ENCODE measurements at places on chromosomes 11 and 22.

- DNase-seq = no peak
Measured at GRCh38 chr11:117771197-117771596, 25.8 kb downstream of the DSCAML1 start.

DNA sequence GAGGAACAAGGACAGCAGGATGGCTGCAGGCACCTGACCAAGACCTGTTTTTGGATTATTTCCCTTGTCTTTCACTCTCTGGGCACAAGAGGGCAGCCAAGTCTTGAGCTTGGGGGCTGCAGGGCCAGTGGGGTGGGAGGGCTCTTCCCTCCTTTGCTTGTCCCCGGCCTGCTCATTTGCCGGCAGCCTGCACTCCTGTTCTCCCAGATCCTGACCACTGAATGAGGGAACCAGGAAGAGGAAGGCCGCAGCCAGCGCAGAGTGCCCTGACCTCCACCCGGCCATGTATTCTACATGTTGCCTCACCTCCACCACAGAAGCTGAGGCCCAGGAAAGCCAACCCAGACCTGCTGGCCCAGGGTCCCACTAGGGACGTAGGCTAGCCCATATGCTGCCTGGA, 15.5 kb upstream of the NNMT start:
- peak; percentile 81 for DNase-seq

GRCh38 chr22:47337161-47337621, 574.7 kb downstream of the TBC1D22A start:
- DNase-seq = peak; percentile 64

GRCh38 chr11:34613015-34613414, 7.9 kb upstream of the EHF start:
- no peak for DNase-seq

DNA sequence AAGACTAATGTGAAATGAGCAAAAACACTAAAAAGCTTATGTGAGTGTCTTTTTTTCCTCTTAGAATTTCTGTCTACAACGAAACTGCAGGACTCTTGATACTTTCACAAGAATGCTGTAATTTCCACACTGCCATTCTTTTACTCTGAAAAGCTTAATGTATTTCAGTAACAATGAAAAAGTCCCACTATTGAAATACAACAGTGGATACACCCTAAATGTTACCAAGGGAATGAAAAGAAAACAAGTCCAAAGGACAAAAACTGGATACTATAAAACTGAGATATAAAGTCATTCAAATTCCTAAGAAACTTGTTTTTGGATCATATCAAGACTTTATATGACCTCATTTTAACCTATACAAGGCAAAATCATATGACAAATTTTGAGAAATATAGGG, 77.4 kb downstream of the SOX6 start:
- no peak for DNase-seq

DNA sequence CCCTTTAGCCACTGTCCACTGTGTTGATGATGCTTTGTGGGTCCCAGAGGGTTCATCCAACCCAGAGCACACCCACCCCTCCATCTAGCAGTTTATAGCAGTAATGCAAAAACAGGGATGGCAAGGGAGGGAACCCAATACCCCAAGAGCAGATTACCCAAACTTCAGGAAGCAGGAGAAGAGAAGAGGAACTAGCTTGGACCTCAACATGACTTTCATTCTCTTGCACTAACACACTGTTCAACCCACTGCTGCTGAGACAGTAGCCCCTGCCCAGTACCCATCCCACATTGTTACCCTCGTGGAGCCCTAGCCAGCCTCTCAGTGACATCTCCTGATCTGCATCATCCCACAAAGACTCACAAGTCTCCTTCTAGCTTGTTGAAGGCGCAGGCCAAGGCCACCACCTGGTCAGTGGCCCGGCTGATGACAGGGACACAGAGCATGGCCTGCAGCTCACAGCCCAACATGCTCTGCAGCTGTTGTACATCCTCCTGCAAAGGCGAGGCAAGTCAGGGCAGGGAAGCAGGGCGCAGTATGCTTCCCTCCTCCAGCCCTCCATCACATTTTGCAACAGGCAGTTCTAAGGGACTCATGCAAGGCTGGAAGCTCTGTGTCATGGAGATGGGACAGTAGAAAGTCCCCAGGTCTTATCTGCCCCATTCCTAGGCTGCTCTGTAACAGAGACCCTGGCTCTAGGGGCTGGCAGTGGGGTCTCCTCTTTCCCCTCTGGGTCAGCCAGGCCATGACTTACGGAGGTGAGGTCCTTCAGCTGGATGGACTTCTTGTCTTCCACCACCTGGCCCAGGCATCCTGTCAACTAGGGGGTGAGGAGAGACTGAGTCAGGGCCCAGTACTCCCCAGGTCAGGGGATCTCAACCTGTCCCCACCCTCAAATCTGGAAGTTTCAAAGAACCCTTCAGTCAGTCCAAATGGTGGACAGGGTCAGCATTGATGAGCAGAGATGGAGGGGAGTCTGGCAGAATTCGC, 85.5 kb downstream of the PDE2A start:
- no peak for DNase-seq

DNA sequence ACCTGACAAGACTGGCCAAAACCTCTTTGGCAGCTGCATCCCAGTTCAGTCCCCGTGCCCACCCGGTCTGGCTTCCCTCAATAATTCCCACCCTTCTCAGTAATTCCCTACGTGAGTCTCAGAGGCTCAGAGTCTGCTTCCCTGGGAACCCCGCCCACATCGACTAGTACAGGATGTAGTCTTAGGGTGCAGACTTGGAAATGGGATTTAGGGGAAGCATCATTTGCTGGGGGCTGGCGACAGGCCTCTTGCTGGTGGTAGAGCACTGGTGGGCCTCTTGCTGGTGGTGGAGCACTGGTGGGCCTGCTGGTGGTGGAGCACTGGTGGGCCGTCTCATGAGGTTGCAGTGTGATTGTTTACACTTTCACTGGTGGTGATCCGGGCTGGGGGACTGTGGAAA, 199.5 kb upstream of the B3GAT1 start:
- DNase-seq = no peak

- DNase-seq = no peak
Measured at GRCh38 chr11:96189351-96189750, 153.6 kb downstream of the MAML2 start.

- peak; percentile 66 for DNase-seq
Measured at GRCh38 chr11:100855466-100856067, 168.5 kb downstream of the ARHGAP42 start.

- no peak for DNase-seq
Measured at GRCh38 chr11:120773501-120774031, 250.3 kb upstream of the TBCEL start.

GRCh38 chr11:129323896-129324502, 51.6 kb upstream of the BARX2 start:
- no peak for DNase-seq

- DNase-seq = no peak
Measured at GRCh38 chr11:83008581-83008923, 63.1 kb downstream of the RAB30 start.

DNA sequence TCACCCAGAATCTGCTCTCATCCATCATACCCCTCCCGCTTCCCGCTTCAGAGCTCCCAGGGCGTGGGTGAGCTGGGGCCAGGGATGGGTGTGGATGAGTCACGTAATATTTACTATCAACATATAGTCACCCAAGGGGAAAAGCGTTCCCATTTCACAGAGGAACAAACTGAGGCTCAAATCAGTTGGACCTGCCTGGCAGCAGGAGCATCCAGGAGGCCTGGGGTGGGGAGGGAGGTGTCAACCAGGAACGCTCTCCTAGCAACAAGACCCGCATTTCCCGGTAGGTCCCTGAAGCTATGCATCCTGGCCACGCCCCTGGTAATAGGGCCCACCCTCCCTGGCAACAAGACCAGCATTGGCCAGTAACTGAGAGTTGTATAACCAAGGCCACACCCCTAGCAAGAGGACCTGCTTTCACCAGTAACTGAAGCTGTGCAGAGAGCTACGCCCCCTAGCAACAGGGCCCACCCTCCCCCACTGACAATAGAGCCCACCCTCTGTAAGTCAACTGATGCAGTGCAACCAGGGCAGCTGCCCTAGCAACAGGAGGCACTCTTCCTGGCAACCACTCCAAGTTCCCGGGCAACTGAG, 32.7 kb upstream of the TXNRD2 start:
- DNase-seq = no peak

DNA sequence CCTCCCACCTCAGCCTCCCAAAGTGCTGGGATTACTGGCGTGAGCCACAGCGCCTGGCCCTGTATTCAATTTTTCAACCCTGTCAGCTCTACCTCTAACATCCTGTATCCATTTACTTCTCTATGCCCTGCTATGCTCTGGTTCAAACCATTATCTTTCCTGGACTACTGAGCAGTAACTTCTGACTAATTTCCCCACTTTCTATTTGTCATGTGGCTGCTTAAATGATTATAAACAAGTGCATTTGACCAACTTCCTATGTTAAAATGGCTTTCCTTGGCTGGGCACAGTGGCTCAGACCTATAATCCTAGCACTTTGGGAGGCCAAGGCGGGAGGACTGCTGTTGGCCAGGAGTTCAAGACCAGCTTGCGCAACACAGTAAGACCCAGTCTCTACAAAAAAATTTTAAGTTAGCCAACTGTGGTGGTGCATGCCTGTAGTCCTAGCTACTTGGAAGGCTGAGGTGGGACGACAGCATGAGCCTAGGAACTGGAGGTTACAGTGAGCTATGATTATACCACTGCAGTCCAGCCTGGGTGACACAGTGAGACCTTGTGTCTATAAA, 2.1 kb downstream of the MED19 start:
- no peak for DNase-seq

DNA sequence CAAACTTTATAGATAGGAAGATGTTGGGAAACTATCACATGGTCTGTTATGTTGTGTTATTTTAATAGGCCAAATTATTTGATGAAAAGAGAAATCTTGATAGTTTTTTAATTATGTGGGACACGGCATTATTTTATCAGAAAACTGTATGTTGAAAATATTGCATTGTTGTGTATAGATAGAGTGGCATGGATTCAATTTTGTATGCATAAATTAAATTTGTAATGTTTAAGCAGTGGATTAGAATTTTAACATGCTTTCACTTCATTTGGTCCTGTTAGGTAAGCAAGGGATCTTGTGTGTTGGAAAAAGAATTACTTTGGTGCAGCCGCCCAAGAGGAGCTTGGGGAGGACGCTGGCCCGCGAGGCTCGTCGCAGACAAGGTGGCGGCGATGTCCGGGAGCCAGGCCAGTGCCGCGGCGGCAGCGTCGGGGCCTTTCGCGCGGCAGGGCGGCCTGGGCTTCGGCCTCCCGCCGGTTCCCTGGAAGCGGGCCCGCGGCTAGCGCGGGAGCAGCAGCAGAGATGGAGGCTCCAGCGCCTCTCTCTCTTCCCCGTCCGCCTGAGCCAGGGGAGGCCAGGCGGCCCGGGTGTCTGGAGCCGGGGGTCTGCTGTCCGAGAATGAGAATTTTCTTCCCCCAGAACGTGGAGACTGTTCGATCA, 82.7 kb downstream of the GGT1 start:
- DNase-seq = peak; percentile 6

- no peak for DNase-seq
Measured at GRCh38 chr11:47188259-47188658, 2.0 kb upstream of the PACSIN3 start.

- DNase-seq = no peak
Measured at GRCh38 chr22:33844273-33844672, 76.0 kb downstream of the LARGE1 start.

GRCh38 chr22:16953206-16954059, 54.6 kb downstream of the GAB4 start:
- no peak for DNase-seq

DNA sequence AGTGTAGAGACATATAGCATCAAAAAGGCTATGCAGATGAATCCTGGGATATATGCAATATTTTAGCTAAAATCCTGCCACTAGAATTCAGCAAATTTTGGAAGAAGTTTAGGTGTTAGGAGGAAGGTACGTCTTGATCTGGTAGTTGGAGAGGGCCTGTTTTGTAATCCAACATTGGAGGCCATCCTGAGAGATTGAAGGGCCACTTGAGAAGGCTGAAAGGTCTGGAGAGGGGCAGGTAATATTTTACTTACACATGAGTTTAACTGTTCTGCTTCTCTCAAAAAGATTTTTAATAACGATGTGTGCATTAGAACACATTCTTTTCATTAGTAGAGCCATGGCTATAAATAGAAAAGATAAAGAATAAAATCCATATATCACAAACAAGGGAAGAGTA, 422.1 kb downstream of the RAB38 start:
- no peak for DNase-seq

Measured in astrocyte of the cerebellum (primary cell).